ENCODE measurements at places on chromosomes 2 and 18.

GRCh38 chr2:237511433-237511832 is 24.4 kb downstream of the MLPH start:
- DNase-seq: no peak

DNA sequence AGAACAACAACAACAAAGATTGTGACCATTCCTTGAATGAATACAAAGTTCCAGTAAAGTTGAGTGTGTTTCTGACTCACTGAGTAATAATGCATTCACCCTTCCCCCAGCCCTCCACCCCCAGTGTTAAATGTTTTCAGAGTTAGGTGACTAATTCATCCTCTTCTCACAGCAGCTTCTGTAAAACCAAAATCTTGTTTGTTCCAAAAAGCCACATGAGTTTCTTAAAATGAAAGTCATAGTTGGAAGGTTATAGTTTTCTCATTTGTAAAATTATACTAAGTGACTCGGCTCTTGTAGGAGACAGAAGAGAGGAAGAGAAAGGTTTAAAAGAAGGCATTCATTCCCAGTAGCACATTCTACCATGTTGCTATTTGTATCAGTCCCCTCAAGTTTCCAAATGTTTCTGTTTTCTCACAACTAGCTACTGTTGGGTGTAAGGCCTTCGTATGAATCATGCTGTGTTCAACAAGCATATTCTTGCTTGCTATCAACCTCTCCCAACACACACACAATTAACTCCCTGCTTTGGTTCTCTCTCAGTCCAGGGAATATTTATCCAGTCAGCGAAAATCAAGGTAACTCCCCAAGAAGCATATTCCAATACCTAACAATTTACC is 75.3 kb downstream of the MBD2 start:
- DNase-seq: peak; percentile 97

DNA sequence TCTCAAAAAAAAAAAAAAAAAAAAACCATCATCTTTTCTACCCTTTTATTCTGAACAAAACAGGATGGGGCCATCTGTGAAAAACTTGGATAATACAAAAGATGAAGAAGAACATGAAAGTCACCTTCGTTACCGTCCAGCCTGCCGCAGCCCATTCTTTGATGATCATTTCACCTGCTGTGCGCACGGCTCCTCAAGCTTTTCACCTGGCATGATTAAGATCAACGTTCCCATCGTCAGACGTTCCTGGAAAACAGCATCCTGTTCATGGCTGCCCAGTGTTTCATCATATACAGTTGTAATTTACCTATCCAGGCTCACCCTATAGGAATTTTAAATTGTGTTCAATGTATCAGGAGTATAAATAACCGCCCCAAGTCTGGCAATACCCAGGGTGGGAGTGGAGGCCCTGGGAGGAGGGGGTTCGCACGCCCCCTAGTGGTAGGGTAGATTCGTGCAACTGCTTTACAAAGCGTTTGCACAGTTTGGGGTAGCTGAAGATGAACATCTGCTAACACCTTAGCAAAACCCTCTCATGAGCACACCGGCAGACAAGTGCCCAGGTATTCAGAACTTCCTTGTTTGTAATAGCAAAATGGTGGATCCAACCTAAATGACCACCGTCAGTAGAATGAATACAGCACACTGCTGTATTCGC is 49.0 kb upstream of the GLI2 start:
- no peak for DNase-seq

DNA sequence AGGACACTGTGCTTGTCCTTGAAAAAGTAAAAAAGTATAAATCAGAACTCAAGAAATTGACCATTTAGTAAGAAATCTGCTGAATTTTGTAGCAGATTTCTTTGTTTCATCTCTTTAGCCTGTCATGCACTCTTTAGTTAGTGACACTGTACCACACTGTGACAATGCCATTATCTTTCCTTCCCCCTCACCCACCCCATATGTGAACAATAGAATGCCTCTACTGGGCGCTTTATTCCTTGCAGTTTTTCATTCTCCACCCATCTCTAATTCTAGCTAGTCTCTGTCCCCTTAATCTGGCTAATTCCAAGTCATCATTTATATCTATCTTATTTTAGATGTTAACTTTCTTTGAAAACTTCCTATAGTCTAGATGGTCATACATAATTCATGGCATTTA is 241.0 kb downstream of the LRP1B start:
- DNase-seq: no peak

GRCh38 chr2:121993682-121994081 is 238.2 kb downstream of the TSN start:
- DNase-seq: no peak

DNA sequence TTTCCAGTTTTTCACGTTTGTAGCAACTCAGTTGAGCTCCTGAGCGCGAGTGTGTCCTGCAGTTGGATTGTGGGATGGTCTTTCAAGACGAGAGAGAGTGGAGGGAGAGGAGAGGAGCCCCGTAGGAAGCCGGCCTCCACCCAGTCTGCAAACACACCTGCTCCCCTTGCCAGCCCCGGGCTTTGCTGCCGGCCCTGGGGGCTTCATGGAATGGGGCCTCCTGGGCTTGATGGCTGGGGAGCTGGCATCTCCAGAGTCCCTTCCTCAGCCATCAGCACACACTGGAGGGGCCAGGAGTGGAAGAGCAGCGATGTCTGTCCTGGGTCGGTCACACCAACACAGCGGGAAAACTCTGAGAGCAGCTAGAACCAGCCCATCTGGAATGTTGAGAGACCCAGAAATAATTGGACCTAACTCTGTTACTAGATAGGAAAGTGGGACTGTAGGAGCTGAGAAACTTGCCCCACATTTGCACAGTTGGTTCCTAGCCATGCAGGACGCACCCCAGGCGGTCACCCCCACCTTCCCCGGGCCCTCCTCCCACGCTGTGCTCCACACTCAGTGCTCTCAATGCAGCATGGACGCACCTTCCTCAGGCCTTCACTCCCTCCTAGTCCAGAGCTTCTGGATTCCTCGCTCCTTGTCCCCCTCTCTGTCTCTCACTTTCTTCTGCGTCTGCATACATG is 69.6 kb downstream of the PTGR3 start:
- DNase-seq: no peak

DNA sequence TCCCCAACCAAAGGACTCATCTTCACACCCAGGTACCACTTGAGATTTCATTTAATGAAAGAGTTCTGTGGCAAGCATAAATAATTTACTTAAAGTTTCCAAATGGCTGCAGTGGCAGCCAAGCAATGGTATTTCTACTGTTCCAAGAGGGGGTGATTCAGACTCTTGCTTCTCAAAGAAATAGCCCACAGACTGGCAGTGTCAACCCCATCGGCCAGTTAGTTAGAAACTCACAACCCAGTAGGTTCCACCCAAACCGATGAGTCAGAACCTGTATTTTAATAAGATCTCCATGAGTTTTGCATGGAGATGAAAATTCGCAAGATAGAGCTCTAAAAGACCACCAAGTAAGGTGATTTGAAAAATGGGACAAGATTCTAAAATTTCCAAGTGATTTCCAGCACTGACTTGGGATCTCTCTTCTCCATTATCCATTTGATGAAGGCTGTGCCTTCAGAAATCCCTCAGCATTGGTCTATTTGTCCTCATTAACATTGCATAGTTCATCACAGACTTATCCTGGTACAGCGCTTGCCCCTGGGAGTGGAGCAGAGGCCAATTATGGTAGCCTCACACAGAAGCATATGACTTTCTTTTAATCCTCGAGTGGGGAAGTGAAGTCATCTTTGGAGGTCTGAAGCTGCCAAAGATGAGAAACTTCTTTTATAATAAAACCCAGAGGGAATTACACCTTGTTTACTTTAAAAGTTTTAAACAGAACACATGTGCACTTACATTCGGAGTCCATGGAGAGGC is 361.4 kb upstream of the ID2 start:
- DNase-seq: no peak

GRCh38 chr2:8445580-8445979 is 236.3 kb upstream of the ID2 start:
- no peak for DNase-seq

- DNase-seq: peak; percentile 7
Measured at GRCh38 chr2:239953418-239954061, 71.6 kb downstream of the NDUFA10 start.

DNA sequence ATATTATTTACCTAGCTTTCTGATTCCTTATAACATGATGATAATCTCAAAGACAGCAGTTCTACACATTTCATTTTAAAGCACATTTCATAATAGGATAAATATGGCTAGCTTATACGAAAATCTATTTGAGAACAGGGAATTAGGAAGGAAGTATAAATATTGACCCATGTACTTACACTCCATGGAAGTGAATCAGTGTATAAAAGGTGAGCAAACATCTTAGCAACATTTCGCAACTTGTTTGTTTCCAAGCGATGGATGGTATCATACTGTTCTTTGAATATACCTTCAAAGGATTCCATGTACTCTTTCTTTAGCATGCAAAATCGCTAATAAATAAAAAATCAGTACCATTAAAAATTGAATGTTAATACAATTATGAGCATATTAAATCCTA is 53.1 kb downstream of the CWC22 start:
- DNase-seq: no peak

GRCh38 chr18:21672521-21673267 is 31.9 kb downstream of the ABHD3 start:
- peak; percentile 14 for DNase-seq

DNA sequence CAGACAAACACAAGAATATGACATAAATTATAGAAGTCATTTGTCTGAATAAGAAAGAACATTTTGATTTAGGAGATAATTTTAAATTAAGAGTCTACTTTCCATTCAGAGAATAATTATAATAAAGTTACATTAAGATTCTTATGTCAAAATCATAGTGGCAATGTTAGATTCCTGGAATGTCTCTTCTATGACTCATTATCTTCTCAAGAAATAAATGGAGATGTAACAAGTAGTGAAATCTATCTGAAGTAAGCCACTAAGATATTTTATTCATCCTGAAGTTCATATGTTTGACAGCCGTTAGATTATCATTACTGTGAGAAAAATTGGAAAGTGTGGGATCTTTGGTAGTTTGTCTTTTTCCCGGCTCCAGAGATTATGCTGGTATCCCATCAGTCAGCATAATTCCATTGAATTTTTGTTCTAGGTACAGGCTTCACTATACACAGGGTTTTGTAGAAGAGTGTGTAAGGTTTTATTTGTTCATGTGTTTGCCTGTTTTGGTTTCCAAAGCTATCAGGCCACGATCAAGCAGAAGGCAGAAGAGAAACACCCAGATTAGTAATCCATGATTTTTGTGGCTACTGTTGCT is 1246.6 kb upstream of the LRRTM1 start:
- DNase-seq: peak; percentile 29

DNA sequence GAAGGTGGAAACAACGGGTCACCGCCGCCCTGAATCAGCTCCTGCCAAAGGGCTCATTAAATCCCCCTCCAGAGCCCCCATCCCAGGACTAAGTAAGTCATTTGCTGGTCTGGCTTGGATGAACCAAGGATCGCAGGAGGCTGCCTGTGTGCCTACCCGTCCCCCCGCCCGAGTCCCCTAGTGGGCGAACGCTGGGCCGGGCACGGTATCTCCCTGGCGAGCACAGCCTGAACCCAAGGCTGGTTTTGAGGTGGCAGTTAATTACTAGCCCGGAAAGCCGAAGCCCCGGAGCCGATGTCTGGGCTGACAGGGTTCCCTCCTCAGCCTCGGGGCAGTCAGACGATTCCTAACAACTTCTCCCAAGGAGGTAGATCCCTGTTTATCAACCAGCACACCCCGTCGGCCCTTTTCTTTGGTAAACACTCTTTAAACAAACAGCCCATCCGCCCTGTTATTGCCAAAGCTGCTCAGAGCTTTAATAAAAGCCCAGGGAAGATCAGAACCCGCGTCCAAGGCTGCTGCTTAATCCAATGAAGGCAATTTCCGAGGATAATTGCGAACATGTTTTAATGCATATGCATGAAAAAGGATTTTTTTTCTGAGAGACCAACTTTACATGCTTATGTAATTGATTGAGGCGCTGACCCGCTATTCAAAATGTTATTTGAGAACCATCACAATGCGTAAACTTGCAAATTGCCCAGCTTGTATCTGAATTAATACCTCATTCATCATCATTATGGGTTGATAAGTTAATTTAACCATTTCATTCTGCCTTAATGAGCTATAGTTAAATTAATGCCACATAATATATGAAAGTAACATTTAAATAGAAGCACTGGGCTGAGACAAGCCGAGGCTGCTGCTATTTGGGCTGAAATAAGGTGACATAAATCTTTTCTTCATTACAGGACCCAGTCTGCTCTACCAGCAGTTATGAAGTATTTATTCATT is 10.5 kb downstream of the EVX2 start:
- no peak for DNase-seq

GRCh38 chr2:238974501-238975166 is 126.7 kb downstream of the TWIST2 start:
- peak; percentile 91 for DNase-seq

DNA sequence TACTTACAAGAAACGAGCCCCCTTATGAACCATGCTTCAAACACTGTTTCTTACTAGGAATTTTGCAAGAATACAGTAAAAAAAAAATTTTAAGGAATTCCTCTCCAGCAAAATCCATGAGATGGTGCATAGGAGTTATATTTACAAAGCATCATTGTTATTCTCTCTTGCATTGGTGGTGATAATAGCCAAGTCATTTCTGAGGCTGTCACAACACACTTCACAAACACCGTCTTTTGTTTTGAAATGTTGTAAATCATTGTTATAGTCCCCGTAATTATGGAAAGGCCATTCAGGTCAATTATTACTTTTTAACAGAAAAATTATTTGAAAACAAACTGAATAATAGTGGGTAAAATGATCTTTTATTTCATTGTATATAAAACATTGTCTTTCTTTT is 60.1 kb downstream of the DYNC1I2 start:
- DNase-seq: no peak

- no peak for DNase-seq
Measured at GRCh38 chr2:51718881-51719280, 686.9 kb upstream of the NRXN1 start.

GRCh38 chr2:174339561-174340399 is 5.0 kb downstream of the SP9 start:
- no peak for DNase-seq

DNA sequence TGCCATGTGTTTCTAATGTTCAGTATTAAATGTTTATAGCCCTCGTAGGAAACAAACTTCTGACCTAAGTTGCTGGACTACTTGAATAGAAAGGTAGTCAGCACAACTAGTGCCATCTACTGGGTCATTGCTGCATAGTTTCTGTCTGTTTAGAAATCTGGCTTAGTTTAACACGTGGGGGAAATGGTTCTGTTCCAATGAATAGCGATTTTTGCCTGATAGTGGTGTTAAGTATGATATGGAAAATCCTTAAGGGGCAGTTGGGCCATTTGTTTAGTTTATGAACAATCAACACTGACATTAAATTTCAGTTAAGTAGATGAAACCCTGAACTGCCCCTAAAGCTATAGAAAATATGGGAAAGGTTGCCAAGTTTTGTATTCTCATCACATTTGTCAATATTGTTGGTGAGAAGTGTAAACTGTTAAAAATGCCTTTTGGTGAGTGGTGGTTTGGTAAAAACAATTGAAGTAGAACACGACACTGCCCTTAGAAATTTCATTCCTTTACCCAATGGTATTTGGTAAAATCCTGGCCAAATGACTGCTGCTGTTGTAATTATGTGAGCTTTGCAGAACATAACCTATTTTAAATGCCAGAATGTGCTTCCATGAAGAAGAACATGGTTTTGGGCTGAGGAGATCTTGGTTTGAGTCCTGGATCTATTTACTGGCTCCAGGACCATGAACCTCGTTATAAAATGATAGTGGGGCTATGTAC is 13.2 kb downstream of the NABP1 start:
- peak; percentile 84 for DNase-seq

GRCh38 chr2:109399066-109399465 is 214.7 kb downstream of the SEPTIN10 start:
- DNase-seq: peak; percentile 46

- DNase-seq: no peak
Measured at GRCh38 chr2:117976581-117976980, 37.3 kb downstream of the CCDC93 start.

GRCh38 chr18:73087282-73087977 is 219.6 kb upstream of the NETO1 start:
- DNase-seq: no peak

All from fibroblast of skin of right biceps (primary cell).